ENCODE measurements at places on chromosomes 3 and 15. TPM values are rescaled to one million over a fixed set of nuclear protein-coding genes. Genes with fewer than 3 reads are reported as not detected.

The FBLN2 gene
- polyA plus RNA-seq, result 33.5 TPM

The MAGEL2 gene
- polyA plus RNA-seq, result 8.9 TPM

The BCL2A1 gene
- not detected for polyA plus RNA-seq

The PARP6 gene
- polyA plus RNA-seq, result 72.8 TPM

The VGLL3 gene
- polyA plus RNA-seq, result 0.29 TPM

The CIDEC gene
- polyA plus RNA-seq, result not detected

The ATP8B4 gene
- polyA plus RNA-seq, result 0.15 TPM

The VEPH1 gene
- polyA plus RNA-seq, result 1.7 TPM

All from cardiac muscle cell (in vitro differentiated cells and primary cell).